Left forelimb (tissue), 1 donor: ENCODE measurements at places on chromosomes 1 and 21.

DNA sequence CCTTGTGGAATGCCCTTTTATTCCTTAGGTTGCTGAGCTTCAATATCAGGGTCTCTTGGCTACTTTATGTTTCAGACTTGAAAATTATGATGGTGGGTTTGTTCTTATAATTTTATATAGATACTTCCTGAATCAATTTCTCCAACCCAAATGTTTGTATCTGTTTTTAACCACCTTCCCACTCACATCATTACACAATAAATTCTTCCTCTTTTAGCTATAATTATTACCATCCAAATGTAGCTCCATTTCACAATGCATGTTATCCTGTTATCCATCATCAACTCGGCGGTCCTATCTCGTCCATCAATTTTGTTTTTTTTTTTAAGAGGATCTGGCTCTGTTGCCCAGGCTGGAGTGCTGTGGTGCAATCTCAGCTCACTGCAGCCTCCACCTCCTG lies 357.6 kb upstream of the ZP4 start:
- DNase-seq: no peak

DNA sequence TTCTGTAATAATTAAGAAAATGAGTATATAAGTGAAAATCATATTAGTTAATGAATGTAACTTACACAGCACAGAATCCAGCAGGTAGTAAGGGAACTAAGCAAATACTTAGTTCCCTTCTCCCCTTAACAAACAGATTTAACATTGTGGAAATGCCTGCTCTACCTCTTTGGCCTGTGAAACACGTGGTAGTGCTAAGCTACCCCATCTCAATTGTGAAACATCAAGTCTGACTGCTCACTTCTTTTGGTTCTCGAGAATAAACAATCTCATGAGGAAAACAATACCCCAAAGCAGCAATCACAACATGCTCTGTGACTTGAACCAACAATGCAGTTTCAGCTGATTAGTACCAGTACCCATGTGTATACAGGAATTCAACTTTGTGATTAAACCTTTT lies 4.7 kb downstream of the MYSM1 start:
- no peak for DNase-seq

- no peak for DNase-seq
These were observed 3881.6 kb downstream of the SRGAP2C start for GRCh38 chr1:125066385-125066784.

DNA sequence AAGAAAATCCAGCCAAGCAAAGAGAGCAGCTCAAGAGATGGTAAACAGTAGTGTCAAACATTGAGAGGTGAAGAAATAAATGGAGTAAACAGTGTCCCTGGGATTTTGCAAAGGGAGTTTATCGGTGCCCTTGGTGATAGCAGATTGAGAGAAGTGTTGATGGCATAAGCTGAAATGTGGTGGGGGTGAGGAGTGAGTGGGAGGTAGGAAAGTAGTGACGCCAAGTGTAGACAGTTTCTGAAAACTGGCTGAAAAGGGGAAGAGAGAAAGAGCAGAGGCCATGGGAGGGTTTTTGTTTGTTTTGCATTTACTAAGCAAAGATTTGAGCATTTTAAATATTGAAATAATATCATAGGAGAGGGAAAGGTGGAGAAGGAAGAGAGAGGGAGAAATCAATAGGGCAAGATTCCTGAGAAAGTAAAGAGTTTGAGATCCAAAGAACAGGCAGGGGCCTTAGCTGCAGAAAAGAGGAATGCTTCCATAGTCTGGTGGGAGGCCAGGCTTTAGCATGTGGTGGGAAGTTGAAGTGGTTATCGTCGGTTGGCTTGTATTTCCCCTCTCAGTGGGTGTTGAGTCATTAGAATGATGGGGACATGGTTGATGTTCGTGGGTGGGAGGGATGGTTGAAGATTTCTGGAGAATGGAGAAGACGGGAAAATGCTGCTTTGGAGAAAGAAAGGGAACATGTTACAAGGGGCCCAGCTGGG lies 26.8 kb upstream of the RASAL2 start:
- no peak for DNase-seq

GRCh38 chr1:94792473-94793295 lies 27.5 kb upstream of the SLC44A3 start:
- no peak for DNase-seq

GRCh38 chr21:42212266-42212665 lies 6.7 kb upstream of the ABCG1 start:
- DNase-seq: no peak

GRCh38 chr1:28108001-28108400 lies 19.6 kb upstream of the EYA3 start:
- DNase-seq: no peak

DNA sequence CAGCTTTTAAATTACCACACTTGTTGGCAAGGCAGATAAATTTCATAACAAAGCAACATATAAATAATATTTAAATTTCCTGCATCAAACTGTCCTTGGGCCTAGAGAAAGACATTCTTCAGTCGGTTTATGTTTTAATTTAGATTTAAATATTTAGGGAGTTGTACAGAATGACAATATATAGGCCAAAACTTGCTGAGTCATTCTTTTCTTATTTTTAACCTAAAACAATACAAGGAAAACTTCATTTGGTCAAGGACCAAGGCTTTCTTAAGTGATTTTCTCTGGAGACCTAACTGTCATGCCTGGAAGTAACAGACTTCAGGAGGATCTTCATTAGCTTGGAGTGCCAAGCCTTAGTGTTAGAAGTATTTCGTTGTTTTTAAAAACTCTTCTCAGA lies 5.6 kb downstream of the MAP10 start:
- DNase-seq: no peak

DNA sequence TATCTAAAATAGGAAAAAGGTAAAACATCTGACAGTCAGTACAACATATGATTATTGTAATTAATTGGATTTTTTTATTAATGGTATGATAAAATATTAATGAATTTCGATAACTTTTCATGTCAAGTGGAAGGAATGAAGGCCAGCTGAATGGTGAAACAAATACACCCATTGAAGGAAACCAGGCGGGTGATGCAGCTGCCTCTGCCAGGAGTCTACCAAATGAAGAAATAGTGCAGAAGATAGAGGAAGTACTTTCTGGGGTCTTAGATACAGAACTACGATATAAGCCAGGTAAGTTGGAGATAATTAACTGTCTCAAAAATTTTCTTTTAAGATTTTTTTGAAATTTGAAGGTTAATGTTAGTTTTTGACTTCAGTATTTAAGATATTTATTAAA lies 3.2 kb downstream of the SON start:
- no peak for DNase-seq

DNA sequence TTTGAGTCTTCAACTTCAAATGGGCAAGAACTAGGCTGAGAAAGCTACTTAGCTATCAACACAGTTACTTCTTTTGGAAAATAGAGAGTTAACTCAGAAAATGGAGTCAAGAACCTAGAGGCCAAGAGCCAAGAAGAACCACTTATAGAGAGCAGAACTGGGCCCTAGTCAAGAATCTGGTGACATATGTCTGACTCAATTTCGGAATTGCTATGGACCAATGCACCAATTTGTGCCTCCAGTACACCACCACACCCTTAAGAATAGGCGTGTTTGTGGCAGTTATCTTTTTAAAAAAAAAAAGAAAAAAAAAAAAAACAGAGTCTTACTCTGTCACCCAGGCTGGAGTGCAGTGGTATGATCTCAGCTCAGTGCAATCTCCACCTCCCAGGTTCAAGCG lies 7.8 kb downstream of the S100A2 start:
- no peak for DNase-seq

GRCh38 chr1:53123453-53124140 lies 18.8 kb downstream of the SLC1A7 start:
- DNase-seq: no peak

DNA sequence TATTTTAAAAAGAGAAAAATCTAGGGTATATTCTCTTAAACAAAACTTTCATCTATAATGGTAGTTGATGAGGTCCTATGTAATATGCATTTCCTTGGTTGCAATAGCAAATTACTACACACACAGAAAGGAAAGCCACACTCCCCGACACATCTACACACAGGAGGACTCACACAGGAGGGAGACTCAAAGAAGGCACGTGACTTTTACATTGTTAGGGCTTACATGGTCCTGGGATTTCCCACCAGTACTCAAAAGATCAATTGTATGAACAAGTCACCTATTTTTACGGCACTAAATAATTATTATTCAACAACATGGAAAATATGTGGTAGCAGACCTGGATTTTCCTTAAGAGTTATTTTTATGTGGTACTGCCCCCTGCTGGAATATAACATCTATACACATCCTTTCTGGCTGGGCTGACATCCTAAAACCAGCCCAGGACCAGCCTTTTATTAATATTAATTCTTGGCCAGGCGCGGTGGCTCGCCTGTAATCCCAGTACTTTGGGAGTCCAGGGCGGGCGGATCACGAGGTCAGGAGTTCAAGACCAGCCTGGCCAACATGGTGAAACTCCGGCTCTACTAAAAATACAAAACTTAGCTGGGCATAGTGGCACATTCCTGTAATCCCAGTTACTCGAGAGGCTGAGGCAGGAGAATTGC lies 33.9 kb upstream of the LGALS8 start:
- no peak for DNase-seq

DNA sequence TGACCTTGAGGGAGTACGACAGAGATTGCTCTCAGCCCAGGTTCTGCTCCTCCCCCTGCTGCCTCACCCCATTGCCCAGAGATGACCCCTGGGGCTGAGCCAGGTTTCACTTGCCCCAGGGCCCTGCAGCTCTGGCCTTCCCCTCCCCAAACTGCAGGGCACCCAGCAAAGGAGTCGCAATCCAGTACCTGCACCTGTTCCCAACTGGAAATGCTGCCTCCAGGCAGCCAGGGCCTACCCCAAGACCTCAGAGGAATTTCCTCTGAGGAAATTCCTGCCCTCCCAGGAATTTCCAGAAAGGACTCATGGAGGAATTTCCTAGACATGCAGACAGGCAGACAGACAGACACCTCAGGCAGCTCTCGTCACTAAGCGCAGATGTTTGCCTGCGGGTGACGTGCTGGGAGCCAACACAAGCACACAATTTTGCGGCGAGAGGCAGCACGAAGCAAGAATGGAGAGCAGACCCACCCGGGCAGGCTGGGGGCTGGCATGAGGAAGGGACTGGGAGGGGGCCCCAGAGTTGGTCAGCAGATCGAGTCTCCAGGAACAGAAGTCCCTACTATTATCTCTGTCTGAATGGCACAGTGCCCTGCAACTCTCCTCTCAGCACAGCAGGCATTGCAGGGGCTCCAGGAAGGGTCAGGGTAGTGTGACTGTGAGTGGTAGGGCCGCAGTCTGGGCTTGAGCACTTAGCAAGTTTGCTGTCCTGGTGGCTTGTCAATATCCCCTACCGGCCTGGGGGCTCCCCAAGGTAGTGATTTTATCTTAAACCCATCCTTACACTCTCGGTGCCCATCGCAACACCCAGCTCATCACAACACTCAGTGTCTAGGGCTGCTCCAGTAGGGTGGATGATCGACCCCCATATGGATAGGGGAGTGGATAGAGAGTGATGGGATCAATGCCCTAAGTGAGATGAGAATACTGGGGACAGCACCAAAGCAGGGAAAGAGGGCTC lies 2.9 kb upstream of the EFNA1 start:
- DNase-seq: no peak

DNA sequence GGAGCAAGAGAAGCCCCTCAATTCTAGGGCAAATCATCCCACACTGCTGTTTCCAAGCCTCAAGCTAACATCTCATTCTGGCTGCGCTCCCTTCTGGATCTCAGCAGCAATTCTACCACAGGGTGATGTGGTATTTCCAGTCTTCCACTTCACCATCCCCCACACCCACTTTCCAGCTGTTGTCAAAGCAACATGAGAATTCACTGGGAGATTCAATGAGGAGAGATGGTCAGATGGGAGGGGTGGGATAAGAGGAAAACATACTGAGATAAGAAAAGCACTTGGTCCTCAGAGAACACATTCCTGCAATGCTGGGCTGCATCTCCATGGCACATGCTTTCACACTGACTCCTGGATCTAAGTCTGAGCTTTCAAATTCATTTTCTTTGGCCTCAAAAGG lies 47.3 kb upstream of the LRRC52 start:
- DNase-seq: no peak

DNA sequence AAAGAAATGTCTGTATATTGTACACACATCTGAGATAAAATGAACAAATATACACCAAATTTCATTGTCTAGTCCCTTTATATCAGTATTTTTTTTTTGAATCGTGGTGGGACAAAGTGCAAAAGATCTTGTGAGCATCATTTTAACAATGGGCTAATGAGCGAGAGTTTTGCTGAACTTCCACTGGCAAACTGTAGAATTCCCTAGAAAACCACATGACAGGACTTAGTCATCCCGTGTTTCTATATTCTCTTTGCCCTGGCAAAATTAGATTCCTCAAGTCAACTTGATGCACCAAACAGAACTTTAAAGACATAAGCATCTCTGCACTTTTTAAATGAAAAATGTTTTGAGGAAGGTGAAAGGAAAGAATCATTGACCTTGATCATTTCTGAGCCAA lies 488.2 kb upstream of the PTBP2 start:
- DNase-seq: no peak

- DNase-seq: peak; percentile 61
These were observed 43.0 kb downstream of the NPHP4 start for GRCh38 chr1:5949085-5949760.

DNA sequence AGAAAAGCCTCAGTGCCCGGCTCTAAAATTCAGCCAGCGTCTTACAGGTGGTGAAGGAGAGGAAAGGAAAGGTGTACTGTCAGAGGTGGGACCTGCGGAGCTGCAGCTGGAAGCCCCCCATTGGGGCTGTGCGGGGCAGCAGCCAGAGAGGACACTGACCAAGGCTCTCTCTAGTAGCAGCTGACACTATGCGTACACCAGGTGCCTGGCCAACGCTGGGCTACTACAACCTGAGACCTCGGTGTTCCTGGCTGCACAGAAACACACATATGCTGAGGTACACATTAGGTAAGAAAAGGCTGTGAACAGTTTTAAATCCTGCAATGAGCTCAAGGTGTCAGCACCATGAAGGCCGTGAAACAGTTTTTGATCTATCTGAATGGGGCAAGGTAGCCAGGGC lies 55.5 kb upstream of the EDN2 start:
- no peak for DNase-seq

DNA sequence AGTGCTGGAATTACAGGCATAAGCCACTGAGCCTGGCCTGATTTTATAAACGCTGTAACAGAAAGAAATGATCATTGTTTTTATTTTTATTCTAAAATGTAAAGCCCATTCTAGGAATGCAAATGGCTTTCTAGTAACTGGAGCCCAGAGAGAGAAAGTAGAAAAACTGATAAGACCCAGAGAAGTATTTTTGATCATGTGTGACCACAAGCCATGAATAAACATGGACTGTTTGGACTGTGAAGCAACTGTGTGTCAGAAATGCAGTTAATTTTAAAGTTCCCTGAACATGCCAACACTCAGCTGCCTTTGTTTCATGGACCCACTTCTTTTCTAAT lies 39.7 kb downstream of the EIF2B3 start:
- DNase-seq: no peak
